ENCODE measurements at places on chromosomes 4 and X. TPM values are rescaled to one million over a fixed set of nuclear protein-coding genes. Genes with fewer than 3 reads are reported as not detected.

Gene TCEAL5
- not detected for total RNA-seq

Gene RNF128
- 5.0 TPM for total RNA-seq

DNA sequence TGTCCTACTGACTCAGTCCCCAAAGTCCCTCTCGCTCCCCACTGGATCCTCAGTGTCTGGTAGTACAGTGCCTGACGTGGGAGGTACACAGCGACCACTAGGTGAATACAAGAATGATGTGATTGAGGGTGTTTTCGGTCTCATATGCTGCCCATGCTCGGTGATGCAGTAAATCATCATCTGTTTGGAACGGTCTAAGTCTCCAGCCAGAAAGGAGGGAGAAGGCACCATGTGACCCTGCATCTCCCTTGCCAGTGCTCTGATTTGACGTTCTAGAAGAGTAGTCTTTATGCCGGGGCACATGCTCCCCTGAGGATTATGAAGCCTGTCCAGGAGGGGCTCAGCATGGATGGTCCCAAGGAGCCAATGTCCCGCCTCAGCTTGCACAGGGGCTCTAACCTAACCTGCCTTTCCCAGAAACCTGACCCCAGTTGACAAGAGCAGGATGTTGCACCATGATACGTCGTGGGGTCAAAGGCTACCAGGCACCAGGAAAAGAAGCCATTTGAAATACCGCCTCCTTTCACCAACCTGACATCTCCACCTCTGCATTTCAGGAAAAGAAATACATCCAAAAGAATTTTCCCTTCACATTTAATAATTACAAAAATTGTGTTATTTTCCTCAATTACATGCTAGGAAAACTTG, 13.8 kb upstream of the PLXNB3 start:
- no peaks in the 10 kb centered on the region for H3K36me3 ChIP-seq
- no peak for DNase-seq
- H3K4me3 ChIP-seq = no peak overlapping the region
- no peaks in the 10 kb centered on the region for H3K4me1 ChIP-seq

GRCh38 chr4:52248820-52249219, 197.7 kb downstream of the SPATA18 start:
- H3K27me3 ChIP-seq = no peaks in the 10 kb centered on the region
- no peak overlapping the region for H3K27ac ChIP-seq

Measured in Panc1 (cell line).